ENCODE measurements at places on chromosomes 16 and 17.

DNA sequence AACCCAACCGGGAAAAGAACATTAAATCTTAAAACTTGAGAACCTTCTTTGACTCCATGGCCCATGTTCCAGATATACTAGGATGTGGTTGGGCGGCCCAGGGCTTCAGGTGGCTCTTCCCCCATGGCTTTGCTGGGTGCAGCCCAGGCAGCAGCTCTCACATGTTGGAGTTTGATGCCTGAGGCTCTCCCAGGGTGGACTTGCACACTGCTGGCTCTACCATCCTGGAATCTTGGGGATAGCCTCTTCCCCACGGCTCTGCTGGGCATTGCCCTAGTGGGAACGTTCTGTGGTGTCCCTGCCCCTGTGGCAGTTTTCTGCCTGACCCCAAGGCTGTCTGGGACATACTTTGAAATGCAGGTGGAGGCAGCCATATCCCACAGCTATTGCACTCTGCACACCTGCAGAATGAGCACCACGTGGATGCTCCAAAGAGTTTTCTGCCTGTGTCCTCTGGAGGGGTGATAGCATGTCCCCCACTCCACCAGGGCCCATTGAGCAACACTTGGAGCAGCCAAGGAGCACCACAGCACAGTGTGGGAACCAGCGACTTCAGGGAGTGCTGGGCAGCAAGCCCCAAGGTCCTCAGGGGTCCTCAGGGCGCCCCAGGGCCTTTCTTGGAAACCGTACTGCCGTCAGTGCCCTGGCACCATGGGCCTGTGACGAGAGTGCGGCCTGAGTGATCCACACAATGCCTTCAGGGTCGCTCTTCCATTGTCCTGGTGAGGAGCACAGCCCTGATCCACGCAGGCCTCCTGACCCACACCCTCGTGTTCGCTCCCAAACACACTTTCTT lies 70.8 kb downstream of the GOSR1 start:
- no peak for DNase-seq

DNA sequence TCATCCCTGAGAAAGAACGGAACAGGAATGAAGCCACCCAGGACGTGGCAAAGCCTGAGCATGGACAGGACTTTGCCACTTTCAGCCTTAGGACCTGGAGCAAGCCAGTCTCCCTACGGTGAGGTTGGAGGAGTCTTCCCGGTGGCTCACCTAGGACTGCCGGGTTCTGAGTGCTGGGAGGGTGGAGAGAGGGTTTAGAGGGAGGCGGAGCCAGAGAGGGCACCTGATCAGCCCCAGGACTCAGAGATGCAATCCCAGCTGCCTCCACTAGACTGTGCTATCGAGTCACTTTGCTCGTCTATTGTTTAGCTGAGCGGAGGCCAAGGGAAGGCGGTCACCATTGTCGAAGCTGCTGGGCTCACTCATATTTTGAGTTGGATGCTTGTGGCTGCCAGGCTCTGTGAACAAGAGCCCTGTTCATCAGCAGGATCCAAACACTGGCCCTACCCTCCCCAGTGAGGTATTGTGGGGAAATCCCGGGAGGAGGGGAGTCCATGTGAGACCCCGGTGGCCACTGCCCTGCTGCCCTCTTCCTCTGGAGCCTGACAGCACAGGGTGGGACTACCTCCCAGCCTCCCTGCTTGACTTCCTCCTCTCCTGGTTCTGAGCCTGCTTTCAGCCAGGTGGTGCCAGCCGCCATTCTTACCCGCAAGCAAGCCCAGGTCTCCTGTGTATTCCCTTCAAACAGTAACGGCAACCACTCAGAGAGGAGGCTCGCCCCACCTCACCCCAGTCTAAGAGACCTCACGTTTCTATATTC lies 7.0 kb downstream of the KRT14 start:
- DNase-seq, result peak; percentile 95

- no peak for DNase-seq
Measured at GRCh38 chr17:35536664-35537171, 760 bp downstream of the SLFN12L start.

DNA sequence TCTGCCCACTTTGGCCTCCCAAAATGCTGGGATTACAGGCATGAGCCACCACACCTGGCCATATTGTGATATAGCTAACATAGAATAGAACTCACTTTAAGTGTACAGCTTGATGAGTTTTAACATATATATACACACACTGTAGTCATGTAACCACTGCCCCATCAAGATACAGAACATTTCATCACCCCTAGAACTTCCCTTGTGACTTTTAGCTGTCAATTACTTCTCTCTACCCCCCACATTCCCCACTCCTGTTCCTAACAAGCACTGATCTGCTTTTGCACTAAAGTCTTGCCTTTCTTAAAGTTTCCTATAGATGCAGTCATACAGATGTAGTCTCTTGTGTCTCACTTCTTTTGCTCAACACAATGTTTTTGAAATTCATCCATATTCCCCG lies 93.1 kb downstream of the PITPNC1 start:
- no peak for DNase-seq

DNA sequence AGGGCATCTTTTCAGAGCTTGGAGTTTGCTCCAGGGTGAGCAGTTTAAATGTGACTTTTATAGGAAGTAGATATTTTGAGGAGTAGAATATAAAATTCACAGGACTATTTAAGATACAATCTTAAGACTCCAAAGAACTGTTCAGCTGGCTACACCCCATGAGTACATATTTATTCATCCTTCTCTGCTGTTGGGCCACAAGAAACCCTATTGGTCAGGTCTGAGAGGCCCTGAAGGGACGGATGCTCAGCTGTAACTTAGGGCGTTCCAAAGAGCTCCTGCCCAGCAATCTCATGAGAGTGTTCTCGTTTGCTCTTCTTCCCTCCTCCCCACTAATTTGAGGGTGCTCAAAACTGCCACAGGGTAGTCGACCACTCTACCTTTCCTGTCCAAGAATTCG lies 7.3 kb downstream of the ST6GALNAC2 start:
- DNase-seq, result peak; percentile 34

DNA sequence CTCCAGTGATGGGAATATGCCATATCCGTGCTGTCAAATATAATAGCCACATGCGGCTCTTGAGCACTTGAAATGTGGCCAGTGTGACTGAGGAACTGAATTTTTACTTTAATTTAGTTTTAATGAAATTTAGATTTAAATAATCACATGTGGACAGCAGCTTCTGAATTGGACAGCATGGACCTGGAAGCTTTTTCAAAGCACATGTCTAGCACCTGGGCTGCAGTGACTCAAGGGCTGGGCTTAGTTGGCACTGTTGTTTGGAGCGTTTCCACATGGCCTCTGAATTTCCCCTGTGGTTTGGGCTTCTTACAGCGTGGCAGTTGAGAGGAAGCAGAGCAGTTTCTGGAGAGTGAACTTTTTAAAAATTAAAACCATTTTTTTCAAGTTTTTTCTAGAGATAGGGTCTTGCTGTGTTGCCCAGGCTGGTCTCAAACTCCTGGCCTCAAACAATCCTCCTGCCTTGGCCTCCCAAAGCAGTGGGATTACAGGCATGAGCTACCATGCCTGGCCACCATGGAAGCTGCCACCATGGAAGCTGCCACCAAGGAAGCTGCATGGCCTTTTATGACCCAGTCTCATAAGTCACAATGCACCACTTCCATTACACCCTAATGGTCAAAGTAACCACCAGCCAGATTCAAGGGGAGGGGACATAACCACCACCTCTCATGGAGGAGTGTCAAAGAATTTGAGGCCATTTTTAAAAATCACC lies 6.7 kb upstream of the TOB1 start:
- no peak for DNase-seq

DNA sequence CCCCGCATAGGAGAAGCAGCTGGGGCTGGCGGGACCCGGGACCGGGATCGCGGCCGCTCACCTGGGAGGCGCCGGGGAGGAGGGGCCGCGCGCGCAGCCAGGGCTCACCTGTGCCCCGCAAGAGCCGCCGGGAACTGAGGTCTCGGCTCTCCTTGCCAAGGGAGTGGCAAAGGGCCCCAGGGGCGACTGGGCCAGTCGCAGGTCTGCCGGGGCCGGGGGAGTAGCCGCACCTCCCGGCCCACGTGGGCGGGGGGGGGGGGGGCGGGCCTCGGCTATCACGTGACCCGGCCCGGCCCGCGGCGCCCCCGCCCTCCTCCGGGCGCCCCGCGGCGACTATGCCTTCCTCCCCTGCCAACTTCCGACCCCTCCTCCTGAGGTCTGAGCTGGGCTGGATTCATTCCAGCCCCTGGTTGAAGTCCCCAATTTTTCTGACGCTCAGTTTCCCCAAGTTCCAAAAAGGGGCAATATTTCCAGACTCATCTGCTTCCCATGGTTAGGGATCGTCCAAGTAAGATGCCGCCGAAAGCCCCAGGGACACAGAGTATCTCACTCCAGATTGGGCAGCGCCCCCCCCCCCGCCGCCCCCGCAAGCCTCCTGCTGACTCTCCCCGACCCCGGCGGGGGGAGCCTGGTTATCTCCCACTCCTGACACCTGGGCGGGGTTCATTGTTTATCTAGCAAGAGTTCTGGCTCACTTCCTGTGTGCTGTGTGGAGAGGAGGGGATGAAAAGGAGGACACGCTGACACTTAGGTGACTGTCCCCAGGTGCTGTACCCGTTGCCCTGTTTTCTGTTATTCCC lies at the start of gene TMC6:
TMC6 (minus strand) TSS at position 205 of the 800 bp plus-strand sequence. CDS start 1,923 bp downstream, outside the sequence.
- peak; percentile 83 for DNase-seq

DNA sequence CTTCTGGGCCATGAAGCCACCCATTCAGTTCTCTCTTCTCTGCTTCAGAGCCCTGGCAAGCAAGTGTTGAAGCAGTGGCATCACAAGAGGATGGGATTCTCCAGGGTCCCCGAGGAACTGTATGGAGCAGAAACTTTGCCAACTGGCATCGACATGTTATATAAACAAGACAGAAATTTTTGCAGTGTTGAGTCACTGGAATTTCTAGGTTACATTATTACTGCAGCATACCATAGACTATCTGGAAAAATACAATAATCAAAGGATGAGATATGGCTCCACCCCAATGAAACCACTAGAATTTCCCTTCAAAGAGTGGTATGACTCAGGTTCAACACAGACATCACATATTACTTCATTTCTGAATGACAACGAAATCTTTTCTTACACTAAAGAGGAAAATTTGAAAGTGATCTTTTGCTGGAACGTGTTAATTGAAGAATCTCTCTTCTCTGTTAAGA lies 343.0 kb upstream of the DYNLRB2 start:
- no peak for DNase-seq

- DNase-seq, result no peak
Measured at GRCh38 chr16:14449790-14450480, 180.1 kb downstream of the PARN start.

DNA sequence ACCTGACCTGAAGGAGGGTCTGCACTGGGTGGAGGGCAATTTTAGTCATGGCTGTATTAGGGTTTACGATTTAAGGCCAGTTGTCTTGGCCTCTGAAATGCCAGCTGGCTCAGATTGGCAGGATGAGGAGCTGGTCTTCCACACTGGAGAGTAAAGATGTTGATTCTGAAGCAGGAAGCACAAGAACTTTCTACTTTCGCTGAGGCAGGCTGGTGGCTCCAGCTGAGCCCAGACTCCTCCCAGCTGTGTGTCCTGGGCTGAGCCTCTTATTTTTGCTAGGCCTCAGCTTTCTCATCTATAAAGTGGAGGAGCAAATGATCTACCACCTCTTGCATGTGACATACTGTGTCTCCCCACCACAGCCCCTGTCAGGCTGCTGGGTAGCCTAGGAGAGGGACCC lies 74.4 kb downstream of the MRM1 start:
- no peak for DNase-seq

- DNase-seq, result no peak
Measured at GRCh38 chr16:878886-879285, 78.4 kb upstream of the GNG13 start.

DNA sequence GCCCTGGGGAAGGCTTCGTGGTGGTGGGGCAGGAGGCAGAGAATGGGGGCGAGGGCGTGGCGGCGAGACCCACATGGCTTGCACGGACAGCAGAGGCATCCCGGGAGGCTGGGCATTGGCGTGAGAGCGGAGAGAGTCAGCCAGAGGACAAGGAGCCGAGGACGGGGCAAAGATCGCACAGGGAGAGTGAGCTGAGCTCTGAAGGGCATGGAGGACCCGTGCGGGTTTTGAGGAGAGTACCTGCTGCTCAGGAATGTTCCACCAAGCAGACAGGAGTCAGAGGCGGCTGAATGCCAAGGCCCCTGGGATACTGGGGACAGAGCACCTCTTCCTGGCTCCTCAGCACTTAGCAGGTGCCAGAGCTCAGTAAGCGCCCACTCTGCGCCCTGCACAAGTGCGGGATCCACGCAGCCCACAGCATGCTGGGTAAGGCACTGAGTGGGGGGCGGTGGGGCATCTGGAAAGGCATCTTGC lies 47.8 kb downstream of the ARHGAP27 start:
- no peak for DNase-seq

Data from colonic mucosa (tissue), 4 donors.